Bronchial epithelial cell (primary cell): ENCODE measurements at places on chromosomes 5 and 9. TPM values are rescaled to one million over a fixed set of nuclear protein-coding genes. Genes with fewer than 3 reads are reported as not detected.

The GMCL2 gene
- total RNA-seq, result not detected in 2 replicates

The PRR7 gene
- total RNA-seq, result 3.1 and 5.0 TPM in 2 replicates

The SPATA31A3 gene
- total RNA-seq, result not detected in 2 replicates

The INSYN2B gene
- total RNA-seq, result 0.53 TPM in 1 of 2 replicates, not detected in the other

The GABRG2 gene
- not detected in 2 replicates for total RNA-seq

The HACD4 gene
- 0.79 and 2.4 TPM in 2 replicates for total RNA-seq

The LCN2 gene
- total RNA-seq, result 48.4 and 110 TPM in 2 replicates

The TEX48 gene
- total RNA-seq, result not detected in 2 replicates

The MPDZ gene
- 9.2 and 14.0 TPM in 2 replicates for total RNA-seq

The ABLIM3 gene
- 3.7 and 7.2 TPM in 2 replicates for total RNA-seq

The RGS7BP gene
- not detected in 2 replicates for total RNA-seq

The GPX3 gene
- total RNA-seq, result 79.0 and 182 TPM in 2 replicates

The RACK1 gene
- total RNA-seq, result 5,806 and 7,283 TPM in 2 replicates

The GABRA6 gene
- total RNA-seq, result not detected in 2 replicates

The SPINK1 gene
- total RNA-seq, result 0.51 and 1.1 TPM in 2 replicates

The CDC25C gene
- total RNA-seq, result 0.26 TPM in 2 replicates

The TMEM174 gene
- total RNA-seq, result not detected in 2 replicates

The PLAC8L1 gene
- 0.38 and 0.53 TPM in 2 replicates for total RNA-seq

The NRARP gene
- 3.4 and 14.5 TPM in 2 replicates for total RNA-seq

The SLC6A19 gene
- total RNA-seq, result not detected in 2 replicates

The MRPS2 gene
- total RNA-seq, result 15.5 and 17.8 TPM in 2 replicates

The FOXD4L6 gene
- 0.13 TPM in 1 of 2 replicates, not detected in the other for total RNA-seq

The PDE6A gene
- not detected in 2 replicates for total RNA-seq

The ELOVL7 gene
- total RNA-seq, result 22.1 and 45.6 TPM in 2 replicates

The SLC6A3 gene
- total RNA-seq, result not detected in 2 replicates

The WDR36 gene
- 45.2 and 55.3 TPM in 2 replicates for total RNA-seq

The WHRN gene
- total RNA-seq, result 0.53 and 0.77 TPM in 2 replicates

The INSL6 gene
- not detected in 2 replicates for total RNA-seq

The SCGB3A2 gene
- not detected in 2 replicates for total RNA-seq

The SHC3 gene
- under 0.01 and 0.26 TPM in 2 replicates for total RNA-seq

The ADAMTSL1 gene
- 0.13 and 1.6 TPM in 2 replicates for total RNA-seq

The ANKRD34B gene
- total RNA-seq, result not detected in 2 replicates

The ADAM19 gene
- 0.79 and 1.7 TPM in 2 replicates for total RNA-seq

The KIAA1958 gene
- 1.8 TPM in 2 replicates for total RNA-seq

The GABRA1 gene
- total RNA-seq, result not detected in 2 replicates

The IQGAP2 gene
- total RNA-seq, result not detected in 2 replicates

The SMIM33 gene
- total RNA-seq, result not detected in 2 replicates

The PCDHGA12 gene
- total RNA-seq, result 0.79 and 1.4 TPM in 2 replicates

The C5orf47 gene
- total RNA-seq, result under 0.01 and 0.13 TPM in 2 replicates

The EIF4E1B gene
- total RNA-seq, result not detected in 2 replicates
